Head of caudate nucleus (tissue), 42 donors: ENCODE measurements at places on chromosomes 5 and 9.

GRCh38 chr5:58239731-58240130 is 220.2 kb downstream of the PLK2 start:
- DNase-seq, result no peak

GRCh38 chr9:75185585-75186170 is 97.4 kb downstream of the OSTF1 start:
- peak; percentile 43 for DNase-seq

DNA sequence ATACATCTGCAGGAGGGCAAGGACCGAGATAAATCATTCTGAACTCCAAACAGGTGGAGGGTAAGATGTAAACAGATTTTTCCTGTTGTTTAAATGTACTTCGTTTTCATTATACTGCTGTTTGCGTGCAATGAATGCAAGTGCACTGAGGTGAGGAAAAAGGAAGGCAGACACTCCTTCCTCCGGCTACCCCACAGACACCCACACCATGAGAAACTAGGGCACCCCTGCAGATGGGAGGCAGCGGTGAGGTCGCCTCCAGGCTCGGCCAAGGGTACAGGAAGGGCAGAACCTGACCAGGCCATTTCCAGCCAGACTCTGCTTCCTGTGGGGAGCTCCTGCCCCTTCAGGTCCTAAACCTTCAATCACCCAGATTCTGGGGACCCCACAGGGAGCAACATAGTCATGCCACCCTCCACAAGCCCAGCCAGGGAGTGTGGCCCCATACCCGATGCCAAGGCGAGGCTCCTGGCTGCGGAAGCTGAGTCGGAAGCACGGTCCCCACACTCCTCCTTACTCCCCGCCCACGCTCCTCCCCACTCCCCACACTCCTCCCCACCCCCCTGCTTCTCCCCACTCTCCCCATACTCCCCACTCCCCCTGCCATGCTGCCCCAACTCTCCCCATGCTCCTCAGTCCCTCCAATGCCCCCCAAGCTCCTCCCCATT is 37.1 kb downstream of the VAV2 start:
- DNase-seq, result no peak

GRCh38 chr5:23223846-23224245 is 283.6 kb upstream of the PRDM9 start:
- no peak for DNase-seq

GRCh38 chr9:109355564-109356297 is 34.9 kb upstream of the EPB41L4B start:
- DNase-seq, result peak; percentile 17

- peak; percentile 25 for DNase-seq
Observed at GRCh38 chr9:34139477-34140146, 13.1 kb upstream of the DCAF12 start.

DNA sequence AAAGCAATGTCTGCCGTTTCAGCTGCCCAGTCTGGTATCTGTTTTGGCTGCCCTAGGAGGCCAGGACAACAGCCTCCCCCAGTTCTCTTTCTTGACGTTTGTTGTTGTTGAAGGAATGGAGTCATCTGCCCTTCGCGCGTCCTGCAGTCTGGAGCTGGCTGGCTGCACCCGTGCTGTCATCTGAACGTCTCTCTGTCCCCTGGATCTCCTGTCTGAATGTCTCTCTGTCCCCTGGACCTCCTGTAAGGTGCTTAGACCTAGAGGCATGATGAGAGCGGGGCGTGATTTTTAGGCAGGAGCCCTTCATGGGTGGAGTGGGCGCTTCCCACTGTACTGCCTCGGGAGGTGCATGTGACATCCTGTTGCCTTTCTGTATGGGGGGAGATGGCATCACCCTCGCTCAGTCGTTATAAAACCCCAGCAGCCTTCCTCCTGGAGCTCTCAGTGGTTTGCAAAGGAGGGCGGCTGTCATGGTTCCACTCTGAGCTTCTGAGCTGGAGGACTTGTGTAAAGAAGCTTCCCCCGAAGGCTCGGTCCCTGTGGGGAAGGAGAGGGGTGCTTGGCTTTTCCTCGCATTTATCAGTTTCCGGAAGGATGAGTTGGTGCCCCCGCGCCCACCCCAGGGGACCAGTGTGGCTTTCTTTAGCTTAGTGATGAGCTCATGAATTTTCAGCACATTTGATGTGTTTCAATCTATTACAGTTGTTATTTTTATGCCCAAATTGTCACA is 49.8 kb upstream of the OLFM1 start:
- DNase-seq, result no peak

DNA sequence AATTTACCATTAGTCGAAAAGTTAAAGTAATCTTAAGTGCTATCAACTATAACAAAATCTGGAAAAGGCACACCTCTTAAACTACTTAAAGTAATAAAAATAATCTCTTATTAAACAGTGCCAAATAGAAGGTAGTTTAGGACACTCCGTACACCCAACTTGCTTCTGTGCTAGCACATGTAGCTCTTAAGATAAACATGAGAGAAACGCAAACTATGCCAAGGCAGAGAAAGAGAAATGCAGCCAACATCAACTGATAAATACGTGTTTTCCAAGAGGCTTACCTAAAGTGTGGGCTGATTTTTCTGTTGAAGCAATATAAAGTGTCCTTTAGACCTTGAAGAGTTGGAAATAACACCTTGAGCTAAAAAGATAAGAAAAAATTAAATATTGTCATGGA is 480.6 kb upstream of the DAB2 start:
- no peak for DNase-seq

- DNase-seq, result no peak
Observed at GRCh38 chr9:108606401-108606800, 249.4 kb downstream of the ACTL7B start.

GRCh38 chr9:121672213-121672612 is 20.8 kb downstream of the DAB2IP start:
- DNase-seq, result peak; percentile 38

DNA sequence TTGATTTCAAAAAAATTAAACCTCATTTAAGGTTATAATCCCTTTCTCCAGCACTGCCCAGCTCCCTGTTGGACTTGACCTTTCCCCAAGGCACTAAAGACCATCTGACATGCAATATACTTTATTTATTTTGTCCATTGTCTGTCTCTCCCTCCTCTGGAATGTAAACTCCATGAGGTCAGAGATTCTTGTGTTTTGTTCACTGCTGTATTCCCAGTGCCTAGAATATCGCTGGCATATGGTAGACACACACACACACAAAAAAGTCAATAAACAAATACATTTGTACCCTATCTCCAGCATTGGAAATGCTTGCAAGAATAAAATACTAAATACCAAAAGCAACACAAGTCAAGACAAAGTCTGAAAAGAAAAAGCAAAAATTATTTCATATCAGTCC is 17.3 kb upstream of the ARSB start:
- no peak for DNase-seq

- no peak for DNase-seq
Observed at GRCh38 chr5:176996780-176997179, 9.8 kb downstream of the UIMC1 start.

- DNase-seq, result no peak
Observed at GRCh38 chr5:17991775-17992174, 357.5 kb downstream of the TAF11L14 start.

- no peak for DNase-seq
Observed at GRCh38 chr5:44868541-44868940, 59.8 kb downstream of the MRPS30 start.

DNA sequence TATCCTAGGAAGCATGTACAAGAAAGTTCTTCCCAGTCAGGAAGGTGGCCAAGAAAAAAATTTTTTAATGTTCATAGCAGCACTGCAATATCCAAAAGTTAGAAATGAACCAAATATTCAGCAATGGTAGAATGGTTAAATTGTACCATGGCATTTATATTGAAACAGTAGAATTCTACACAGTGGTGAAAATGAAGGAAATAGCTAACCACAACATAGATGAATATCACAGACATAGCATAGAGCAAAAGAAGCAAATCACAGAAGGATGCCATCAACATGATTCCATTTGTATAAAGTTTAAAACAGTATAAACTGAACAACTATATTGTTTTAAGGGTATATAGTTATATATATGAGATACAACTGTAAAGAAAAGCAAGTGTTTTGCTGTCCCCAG is 10.7 kb upstream of the ANKDD1B start:
- DNase-seq, result no peak

DNA sequence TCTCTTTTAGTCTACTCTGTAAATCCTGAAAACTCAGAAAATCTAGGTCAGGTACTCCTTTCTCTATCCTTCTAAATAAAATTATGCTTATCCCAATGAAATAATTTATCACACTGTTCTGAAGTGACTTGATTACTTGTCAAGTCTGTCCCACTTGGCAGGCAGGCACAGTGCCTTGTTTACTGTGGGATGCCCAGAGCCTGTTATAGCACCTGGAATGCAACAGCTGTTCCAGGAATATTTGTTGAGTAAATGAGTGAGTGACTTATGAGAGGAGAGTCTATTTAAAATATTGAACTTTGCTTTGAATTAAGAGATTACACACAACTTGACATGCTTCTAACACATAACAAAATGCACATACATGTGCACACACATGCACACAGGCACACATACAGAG is 130.0 kb downstream of the MPDZ start:
- DNase-seq, result no peak

DNA sequence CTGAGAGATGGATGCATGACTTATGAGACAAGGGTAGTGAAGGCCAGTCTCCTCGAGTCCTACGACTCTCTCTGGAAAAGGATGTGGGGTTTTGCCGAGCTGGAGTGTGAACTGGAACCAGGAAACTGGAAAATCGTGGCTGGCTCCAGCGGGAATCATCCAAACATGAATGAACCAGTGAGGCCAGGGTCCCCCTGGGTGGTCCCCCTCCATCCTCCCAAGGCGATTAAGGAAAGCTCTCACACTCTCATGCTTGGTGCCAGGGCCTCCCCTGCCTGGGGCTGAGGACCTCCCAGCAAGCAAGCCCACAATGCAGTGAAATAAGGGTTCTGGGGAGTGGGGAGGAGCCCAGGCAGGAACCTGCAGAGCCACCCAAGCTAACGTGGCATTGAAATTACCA is 9.6 kb upstream of the AMBP start:
- DNase-seq, result no peak

- no peak for DNase-seq
Observed at GRCh38 chr5:139658501-139658927, 10.4 kb downstream of the CXXC5 start.

DNA sequence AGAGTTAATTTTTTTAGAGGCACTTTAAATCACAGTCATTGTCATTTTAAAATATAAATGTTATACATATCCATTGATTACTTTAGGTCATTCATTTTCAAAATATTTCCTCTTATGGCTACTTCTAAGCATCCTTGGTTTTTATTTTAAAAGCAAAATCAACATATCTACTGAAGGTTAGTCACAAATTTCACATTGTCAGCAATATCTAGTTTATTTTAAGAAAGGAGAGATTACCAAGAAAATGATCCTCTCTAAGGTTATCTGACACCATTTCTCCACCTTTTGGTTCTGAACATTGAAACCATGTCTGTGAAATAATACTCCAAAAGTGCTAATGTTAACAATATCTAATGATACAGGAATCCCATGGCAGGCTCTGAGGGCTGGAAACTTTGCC is 24.5 kb downstream of the SEMA6A start:
- DNase-seq, result no peak

- no peak for DNase-seq
Observed at GRCh38 chr5:68875351-68875750, 218.5 kb upstream of the SLC30A5 start.

- no peak for DNase-seq
Observed at GRCh38 chr9:5587024-5587423, 41.9 kb upstream of the RIC1 start.

DNA sequence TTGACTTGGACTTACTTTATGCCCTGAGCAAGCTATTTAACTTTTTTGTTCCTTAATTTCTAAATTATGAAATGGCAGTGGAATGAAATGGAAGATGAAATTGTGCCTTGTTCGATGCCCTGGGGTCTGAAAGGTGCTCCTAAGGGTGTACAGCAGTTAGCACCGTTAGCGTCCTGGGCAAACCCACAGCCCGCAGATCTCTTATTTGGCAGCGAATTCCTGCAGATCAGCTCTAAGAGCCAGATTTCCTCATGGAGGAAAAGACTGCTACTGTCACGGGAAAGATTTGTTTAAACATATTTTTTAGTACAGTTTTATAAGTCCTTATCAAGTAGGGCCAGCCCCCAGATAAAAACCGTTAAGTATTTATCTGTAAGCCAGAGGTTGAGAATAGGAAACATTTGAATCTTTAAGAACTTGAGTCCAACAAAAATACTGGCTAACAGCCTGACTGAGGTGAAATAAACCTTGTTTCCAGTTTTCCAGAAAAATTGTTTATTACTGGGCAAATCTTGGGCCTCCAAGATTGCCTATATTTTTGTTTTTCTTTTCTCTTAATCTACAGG is 216.5 kb upstream of the DMRT1 start:
- no peak for DNase-seq

- DNase-seq, result no peak
Observed at GRCh38 chr5:14199902-14200301, 56.8 kb downstream of the TRIO start.

- DNase-seq, result no peak
Observed at GRCh38 chr5:23013395-23013998, 160.4 kb upstream of the CDH12 start.

DNA sequence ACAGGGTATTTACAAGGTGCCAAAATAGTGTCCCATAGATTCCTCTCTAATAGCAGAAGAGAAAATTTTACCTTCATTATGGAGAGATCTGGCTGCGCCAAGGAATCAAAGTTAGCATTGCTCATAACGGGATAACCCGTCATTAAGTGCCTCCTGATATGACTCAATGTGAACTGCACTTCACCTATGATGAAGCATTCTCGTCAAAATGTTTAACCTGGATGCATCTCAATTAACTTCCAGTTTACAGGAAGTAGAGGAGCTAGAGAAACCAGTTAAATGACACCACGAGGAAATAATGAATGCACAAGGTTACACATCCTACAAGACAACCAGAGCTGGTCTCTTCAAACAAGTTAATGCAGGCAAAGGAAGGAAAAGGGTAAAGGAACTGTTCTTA is 17.2 kb downstream of the FBXW11 start:
- no peak for DNase-seq

- DNase-seq, result no peak
Observed at GRCh38 chr9:89593727-89594427, 10.9 kb upstream of the GADD45G start.

- DNase-seq, result no peak
Observed at GRCh38 chr5:14206028-14206725, 63.0 kb downstream of the TRIO start.

- no peak for DNase-seq
Observed at GRCh38 chr9:18741945-18742344, 268.0 kb downstream of the ADAMTSL1 start.

- peak; percentile 50 for DNase-seq
Observed at GRCh38 chr5:66807743-66808142, 211.6 kb downstream of the MAST4 start.

DNA sequence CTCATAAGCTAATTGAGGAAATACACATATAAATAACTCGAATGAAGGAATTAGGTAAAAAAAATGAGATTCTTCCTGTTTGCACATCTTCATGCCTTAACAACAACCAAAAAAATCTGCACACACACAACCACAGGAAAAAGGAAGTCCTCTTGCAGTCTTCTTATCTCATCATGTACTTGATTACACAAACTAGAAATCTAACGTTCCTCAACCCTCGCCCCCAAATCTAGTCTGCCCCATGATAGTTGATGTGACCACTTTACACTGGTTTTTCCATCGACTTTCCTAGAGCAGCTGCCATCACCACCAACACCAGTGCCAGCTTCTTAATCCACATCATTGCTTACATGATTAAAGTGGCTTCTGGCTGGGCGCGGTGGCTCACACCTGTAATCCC is 31.2 kb upstream of the RNU6ATAC start:
- no peak for DNase-seq

- no peak for DNase-seq
Observed at GRCh38 chr5:104815212-104815611, 1252.6 kb upstream of the NUDT12 start.
